ENCODE measurements at places on chromosomes 4 and X.

DNA sequence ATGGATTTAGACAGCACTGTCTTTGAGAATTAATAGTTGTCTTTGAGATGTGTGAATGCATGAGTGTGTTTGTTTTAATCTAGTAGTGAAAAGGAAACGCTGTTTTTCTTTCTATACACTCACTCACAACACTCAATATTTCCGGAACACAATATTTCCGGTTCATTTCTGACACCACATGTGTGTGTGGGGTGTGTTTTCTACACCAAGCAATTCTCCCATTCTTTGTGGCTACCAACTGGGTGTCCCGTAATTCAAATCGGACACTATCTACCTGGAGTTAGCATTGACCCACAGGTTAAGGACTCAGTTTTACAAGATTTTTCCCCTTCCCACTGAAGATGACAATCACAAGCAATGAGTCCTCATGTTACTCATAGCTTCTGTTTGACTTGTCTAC lies 113.9 kb downstream of the SNCA start:
- no peak for DNase-seq

- DNase-seq, result no peak
Measured at GRCh38 chrX:100447655-100448397, 37.8 kb upstream of the PCDH19 start.

DNA sequence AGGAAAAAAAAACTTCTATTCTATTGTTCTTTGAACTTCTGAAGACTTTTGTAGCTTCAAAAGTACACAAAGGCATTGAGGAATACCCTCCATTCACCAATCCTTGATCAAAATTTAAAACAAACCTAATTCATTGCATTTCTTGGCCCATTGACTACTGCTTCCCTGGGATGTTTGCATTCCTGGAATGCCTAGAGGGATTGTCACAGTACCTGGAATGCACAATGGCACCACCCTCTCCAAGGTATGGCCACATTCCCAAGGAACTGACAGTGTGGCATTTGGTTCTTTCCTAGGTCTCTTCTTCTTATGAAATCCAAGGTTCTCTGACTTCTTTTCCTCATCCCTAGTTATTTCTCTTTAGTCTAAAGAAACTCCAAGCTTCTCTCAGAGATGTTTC lies 600.7 kb downstream of the CCSER1 start:
- no peak for DNase-seq

GRCh38 chr4:157304769-157305168 lies 84.2 kb downstream of the GRIA2 start:
- no peak for DNase-seq

DNA sequence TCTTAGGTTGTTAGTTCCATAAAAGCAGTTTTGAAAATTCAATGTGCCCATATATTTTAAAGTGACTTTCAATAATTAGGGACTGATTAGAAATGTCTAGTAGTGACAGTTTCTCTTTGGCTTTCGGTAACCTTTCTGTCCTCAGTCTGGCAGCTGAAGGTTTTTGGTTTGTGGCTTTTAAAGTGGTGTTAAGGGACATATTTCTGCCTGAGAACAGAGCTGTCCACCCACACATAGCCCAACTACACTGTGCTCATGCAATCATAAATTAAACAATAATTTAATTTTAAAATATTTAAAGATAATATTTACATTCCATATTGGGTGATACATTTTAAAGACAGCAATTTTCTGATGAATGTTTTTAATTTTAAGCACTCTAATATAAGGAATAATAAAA lies 335.0 kb upstream of the TENM3 start:
- no peak for DNase-seq

- no peak for DNase-seq
Measured at GRCh38 chrX:43556207-43556606, 99.9 kb upstream of the MAOA start.

DNA sequence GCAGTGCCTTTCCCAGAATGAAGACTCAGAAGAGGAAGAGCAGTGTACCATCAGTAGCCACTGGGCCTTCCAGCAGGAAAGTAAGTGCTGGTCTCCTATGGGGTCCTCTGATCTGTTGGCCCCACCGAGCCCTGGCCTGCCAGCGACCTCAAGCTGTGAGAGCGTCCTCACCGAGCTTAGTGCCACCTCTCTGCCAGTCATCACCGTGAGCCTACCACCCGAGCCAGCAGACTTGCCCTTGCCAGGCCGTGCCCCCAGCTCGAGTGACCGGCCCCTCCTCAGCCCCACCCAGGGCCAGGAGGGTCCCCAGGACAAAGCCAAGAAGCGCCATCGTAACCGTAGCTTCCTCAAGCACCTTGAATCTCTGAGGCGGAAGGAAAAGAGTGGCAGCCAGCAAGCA lies 69.7 kb downstream of the STARD8 start:
- no peak for DNase-seq

- no peak for DNase-seq
Measured at GRCh38 chr4:36590343-36590742, 308.9 kb downstream of the DTHD1 start.

- DNase-seq, result no peak
Measured at GRCh38 chr4:145170223-145170622, 10.2 kb downstream of the OTUD4 start.

All from NK-92 treated with Interleukin-12 subunit alpha and Interleukin-12 subunit beta, amount 100 ng/mL, for 24 hours (cell line).